ENCODE measurements at places on chromosomes 7 and 10.

DNA sequence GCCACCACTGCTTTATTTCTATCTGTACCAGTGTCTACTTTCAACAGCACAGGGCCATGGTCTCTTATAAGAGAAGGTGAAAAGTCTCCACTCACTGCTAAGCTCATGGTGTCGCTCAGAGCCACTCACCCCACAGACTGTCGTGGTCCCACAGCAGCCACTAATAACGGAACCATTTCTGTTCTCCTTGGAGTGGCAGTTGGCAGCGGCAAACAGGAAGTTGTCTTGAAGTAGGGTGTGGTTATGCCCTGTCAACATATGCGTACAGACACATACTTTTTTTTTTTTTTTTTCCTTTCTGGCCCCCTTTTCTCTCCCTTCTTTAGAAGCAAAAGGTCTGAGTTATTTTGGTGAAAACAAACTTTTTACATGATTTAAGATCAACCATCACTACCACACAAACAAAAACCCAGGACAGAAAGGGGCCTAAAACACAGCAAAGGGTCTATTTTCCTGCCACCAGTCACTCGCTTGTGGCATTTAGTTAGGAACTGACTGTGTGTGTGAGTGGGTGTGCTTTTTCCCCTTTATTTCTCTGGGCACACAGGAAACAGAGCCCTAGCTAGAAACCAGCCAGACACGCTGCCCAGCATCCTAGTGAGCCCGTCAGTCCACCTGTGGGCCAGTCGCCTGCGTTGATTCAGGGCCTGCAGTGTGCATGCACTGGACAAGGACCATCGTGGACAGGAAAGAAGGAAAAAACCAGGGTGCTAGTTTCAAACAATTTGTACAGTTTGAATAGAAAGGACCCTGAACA lies 96.7 kb upstream of the EFCAB10 start:
- DNase-seq: no peak

DNA sequence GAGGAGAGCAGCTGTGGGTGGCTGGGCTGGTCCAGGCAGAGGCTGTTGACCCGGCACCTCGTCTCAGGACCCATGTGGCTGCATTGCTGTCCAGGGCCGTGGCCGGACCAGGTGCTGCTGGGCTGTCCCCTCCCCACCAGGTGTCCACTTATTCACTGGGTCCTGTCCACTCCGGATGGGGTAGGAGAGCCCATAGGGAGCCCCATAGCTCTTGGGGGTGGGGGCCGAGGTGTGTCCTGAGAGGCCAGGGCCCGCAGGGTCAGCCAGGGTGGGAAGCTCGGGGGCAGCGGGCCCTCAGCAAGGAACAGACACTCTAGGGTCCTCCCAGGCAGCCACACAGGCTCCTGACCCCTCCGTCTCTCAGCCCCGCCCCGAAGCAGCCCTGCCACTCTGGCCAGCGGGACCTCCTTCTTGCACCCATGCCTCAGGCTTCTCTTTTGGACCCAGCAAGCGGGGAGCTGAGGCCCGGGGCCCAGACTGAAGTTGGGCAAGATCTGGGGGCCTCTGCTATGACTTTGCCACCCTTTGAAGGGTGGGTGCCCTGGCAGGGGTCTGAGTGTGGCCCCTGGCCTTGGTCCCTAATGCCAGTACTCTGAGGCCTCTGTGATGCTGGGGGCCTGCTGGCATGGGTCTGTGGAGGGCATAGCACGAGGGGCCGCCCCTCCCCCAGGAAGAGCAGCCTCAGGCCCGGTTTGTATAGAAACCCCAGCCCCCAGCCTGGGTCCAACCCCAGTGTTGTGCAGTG lies 86.4 kb downstream of the NKX6-2 start:
- no peak for DNase-seq

DNA sequence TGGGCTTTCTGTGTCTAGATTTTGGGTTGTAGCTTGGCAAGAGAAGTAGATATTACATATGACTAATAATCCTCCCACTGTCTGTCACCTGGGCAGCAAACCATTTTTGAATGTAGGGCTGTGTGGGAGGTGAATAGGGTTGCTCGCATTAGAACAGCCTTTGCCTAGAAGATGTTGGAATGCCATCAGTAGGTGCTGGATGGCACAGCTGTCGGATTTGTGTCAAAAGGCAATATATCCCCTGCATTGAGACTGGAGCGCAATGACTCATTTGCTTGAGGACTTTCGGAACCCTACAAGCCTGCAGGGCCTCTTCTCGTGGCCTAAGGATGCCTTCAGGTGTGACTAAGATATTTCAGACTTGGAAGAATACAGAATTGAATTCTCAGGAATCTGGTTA lies 323.8 kb downstream of the GPR158 start:
- no peak for DNase-seq

DNA sequence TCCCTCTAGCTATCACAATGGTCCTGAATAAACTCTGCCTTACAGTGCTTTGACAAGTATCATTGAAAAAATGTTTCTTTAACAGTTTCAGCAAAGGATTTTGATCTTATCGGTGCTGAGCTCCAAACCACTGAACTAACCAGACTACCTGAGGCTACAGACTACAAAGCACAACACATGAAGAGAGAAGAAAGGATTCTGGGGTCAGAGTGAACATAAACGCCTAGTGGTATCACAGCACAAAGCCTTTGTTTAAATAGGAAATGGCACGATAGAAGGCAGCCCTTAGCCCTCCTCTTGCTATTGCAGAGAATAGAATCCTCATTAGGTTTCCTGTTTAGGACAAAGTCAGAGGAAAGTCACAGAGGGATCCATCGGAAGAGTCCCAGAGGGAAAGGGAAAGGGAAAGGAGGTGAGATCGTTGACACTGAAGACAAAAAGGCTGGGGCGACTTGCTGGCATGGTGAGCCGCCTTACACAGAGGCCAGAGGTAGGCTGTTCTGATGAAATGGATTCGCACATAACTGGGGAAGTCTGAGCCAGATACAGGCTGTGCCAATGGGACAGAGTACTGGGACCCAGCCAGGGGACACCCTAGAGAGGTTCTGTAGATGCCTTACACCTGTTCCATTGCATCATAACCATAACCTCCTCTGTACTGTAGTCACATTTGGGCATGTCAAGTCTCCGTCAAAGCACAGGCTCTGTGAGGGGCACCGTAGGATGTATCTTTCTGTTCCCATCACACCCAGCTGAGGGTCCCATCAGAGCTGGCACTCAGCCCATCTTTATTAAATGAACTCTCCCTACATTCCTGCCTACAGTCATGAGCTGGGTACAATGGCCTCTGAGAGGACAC lies 71.5 kb downstream of the XPNPEP1 start:
- no peak for DNase-seq

GRCh38 chr7:152970481-152970880 lies 210.9 kb downstream of the ACTR3B start:
- DNase-seq: no peak

DNA sequence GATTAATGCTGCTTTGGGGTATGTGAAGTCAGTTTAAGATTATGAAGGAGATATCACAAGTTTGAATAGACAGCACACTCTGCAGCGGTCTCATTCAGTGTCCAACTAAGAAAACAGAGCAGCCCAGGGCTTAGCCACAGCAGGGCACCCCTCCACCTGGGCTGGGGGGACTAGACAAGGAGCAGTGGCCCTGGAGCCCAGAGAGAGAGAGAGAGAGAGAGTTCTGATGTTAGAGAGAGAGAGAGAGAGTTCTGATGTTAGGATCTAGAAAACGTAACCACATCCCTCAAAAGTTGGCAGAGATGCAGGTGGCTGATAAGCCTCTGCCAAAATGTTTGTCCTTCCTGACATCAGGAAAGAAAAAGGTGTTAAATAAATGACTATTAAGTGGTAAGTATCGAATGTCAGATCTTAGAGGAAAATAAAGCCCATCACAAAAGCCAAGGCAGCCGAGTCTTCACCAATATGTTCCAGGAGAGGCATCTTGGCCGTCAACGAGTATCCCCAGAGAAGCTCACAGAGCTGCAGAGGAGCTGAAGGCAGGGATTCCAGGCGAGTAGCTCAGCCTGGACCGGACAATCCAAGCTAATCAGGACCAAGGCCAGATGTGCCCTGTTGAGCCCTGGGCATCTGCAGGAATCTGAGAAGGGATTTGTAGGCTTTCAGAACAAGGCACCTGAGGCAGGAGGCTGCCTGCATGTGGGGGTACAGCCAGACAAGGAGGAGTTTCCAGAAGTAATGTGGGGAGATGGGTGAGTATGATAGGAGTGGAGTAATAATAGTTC lies 150.1 kb upstream of the TCF7L2 start:
- DNase-seq: no peak

DNA sequence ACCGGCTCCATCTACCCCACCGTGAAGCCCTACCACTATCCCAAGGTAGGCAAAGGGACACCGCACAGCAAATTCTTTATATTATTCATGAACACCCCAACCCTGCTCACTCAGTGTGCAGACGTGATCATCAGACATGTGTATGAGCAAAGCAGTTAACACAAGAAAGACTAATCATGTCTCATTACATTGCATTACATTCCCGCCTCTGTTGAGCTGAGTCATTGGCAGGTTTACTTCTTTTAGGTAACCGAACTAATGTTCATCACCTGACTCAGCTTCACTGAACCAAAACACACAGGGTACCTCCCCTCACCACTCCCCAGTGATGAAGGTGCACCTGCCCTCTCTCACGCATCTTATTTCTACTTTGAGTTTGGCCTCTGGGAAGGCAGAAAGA lies 233.4 kb downstream of the PAXIP1 start:
- no peak for DNase-seq

DNA sequence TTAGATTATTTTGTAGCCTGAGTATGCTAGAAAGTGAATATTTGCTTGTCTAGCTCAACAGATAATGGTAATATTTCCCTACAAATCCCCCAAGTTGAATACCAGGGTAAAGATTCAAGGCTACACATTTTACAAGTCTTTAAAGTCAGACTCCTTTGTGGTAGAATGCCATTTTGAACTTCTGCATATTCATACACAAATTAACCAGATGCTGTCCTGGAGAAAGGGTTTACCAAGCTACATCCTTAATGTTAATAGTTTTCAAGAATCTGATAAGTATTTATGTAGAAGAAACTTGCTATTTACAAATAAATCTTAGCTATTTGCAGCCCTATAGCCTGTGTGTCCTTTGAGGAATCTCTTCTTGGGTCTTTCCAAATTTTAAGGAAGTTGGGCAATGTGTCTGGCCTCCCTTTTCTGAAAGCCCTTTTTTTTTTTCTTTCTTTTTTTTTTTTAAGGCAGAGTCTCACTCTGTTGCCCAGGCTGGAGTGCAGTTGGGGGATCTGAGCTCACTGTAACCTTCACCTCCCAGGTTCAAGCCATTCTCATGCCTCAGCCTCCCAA lies 82.6 kb downstream of the CPEB3 start:
- no peak for DNase-seq

- DNase-seq: no peak
Observed at GRCh38 chr10:132357286-132358058, 25.5 kb downstream of the LRRC27 start.
